ENCODE measurements at places on chromosomes 11 and 22.

- no peak for DNase-seq
Measured at GRCh38 chr11:35142481-35143075, 3.6 kb downstream of the CD44 start.

DNA sequence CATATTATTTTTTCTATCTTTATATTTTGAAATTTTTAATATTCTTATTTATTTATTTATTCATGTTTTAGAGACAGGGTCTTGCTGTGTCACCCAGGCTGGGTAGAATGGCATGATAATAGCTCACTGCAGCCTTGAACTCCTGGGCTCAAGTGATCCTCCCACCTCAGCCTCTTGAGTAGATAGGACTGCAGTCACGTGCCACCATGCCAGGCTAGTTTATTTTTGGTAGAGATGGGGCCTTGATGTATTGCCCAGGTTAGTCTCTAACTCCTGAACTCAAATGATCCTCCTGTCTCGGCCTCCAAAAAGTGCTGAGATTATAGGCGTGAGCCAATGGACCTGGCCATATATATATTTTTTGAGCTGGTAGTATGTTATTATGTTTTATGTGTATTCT, 2.4 kb upstream of the SPDYC start:
- no peak for DNase-seq

- DNase-seq, result no peak
Measured at GRCh38 chr11:24422376-24422775, 74.5 kb upstream of the LUZP2 start.

DNA sequence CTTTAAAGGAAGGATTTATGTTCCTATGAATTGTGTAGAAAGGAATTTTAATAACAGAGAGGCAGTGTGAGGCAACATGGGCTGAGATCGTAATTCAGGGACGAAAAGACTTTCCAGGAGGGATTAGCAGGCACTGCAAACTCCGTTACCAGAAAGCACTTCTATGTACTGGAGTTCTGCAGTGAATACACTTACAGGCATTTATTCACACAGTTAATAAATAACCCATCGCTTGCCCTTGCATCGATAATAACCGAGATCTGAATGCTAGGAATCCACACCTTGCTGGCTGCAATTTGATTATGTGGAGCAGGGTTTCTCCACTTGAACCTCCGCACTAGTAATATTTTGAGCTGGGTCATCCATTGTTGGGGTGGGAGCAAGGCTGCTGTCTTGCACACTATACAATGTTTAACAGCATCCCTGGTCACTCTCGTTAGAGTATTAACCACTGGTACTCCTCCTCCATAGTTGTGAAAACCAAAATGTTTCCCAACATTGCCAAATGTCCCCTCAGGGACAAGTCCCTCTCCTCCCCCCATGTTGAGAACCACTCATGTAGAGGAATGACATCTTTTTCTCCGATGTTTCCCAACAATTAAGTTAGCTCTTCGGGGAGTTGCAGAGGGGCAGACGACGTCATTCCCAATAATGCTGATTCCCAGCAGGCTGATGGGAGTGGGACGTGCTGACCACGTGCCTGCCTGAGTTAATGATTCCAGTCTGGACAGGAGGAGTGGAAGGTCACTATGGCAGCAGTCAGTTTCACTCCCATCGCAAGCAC, 99.5 kb downstream of the SNX19 start:
- DNase-seq, result no peak

DNA sequence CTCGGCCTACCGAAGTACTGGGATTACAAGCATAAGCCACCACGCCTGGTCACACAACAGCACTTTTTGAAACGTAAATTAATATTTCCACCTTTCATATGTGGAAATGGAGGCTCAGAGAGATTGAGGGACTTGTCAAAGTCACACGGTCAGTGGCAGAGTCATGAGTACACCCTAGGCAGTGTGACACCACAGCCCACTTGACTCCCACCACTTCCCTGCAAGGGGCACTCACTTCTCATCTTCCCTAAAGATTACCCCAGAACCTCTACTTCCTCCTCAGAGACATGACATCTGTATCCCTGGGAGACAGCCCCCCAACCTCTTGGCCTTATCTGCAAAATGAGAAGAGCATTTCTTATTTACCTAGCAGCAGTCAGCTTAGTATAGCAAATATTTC, 16.5 kb upstream of the MYOD1 start:
- no peak for DNase-seq

DNA sequence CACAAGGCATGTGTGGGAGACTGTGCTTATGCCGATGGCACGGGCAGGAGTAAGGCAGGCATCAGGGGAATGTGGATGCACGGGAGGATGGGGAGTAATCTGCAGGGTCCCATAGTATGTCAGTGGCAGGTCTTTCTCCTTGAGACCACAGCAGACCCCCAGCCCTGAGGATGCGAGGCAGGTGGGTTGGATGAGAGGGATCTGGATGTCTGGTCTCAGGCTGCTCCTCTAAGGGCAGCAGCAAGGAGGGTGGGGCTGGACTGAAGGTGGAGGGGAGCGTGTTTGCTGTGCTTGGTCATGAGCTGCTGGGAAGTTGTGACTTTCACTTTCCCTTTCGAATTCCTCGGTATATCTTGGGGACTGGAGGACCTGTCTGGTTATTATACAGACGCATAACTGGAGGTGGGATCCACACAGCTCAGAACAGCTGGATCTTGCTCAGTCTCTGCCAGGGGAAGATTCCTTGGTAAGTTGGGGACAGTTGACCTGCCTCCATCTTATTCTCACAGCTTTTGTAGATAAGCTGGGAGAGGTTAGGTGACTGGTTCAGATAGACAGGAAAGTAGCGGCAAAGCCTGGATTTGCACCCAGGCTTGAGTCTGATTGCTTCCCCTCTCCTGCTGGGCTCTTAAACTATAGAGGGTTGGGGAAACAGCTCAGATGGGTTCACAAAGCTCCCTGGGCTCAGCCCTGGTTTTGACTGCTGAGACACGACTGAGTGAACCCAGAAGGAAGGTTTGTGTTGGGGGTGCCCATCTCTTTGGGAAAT, at the start of gene APOL1:
APOL1 (plus strand) TSS at position 380 of the 769 bp plus-strand sequence. CDS start 1,823 bp downstream, outside the sequence.
- DNase-seq, result no peak

GRCh38 chr11:75313513-75314272, 37.8 kb downstream of the ARRB1 start:
- no peak for DNase-seq

DNA sequence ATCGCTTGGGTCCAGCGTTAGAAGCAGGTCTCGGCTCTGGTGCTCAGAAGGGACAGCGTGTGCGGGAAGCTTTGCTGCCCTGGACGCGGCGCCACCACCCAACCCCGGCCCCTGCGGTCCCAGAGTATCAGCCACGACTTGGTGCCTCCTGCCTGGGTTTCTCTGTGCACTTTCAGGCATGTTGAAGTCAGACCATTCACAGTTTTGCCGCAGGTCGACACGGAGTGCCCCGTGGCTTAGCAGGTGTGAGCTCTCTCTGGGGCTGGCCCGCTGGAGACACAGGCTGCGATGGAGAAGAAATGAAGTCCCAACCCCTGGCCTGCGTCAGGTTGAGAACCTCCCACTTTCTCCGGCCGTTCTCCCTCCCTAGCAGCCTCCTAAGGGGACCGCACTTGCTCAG, 494.5 kb downstream of the BRD1 start:
- no peak for DNase-seq

GRCh38 chr11:118939953-118940598, 14.3 kb upstream of the BCL9L start:
- no peak for DNase-seq

- DNase-seq, result no peak
Measured at GRCh38 chr11:68271023-68271780, 571 bp downstream of the C11orf24 start.

GRCh38 chr22:39132871-39133524, 19.5 kb downstream of the CBX7 start:
- no peak for DNase-seq

DNA sequence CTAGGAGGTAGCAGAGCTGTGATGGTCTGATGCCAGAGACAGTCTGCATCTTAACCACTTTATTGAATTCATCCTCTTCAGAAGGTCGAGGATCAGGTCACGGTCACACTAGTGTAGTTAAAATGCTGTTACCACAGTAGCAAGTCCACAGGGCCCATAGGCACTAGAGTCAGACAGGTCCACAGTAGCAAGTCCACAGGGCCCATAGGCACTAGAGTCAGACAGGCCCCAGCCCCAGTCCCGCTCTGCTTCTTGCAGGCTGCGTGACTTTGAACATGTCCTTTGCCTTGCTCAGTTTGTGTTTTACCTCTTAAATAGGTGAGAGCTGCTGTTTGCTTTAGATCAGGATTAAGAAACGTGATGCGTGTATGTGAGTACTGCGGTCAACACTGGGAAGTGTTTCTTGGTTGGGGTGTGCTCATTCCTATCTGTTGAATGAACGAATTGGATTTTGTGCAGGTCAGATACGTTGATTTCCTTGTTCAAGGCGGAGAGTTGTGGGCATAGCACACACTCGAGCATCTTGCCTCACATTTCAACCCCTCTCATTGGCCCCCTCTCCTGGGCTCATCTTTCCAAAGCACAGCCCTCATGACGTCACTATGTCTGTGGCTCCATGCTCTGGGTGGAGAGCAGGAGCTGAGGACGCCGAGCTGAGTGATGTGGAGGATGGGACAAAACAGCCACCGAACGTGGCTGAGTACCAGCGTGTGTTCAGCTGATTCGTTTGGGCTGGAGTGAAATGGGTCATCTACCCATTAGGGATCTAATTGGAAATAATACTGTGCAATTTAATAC, 191.7 kb downstream of the TBC1D22A start:
- no peak for DNase-seq

- no peak for DNase-seq
Measured at GRCh38 chr11:134802116-134802515, 390.1 kb upstream of the B3GAT1 start.

DNA sequence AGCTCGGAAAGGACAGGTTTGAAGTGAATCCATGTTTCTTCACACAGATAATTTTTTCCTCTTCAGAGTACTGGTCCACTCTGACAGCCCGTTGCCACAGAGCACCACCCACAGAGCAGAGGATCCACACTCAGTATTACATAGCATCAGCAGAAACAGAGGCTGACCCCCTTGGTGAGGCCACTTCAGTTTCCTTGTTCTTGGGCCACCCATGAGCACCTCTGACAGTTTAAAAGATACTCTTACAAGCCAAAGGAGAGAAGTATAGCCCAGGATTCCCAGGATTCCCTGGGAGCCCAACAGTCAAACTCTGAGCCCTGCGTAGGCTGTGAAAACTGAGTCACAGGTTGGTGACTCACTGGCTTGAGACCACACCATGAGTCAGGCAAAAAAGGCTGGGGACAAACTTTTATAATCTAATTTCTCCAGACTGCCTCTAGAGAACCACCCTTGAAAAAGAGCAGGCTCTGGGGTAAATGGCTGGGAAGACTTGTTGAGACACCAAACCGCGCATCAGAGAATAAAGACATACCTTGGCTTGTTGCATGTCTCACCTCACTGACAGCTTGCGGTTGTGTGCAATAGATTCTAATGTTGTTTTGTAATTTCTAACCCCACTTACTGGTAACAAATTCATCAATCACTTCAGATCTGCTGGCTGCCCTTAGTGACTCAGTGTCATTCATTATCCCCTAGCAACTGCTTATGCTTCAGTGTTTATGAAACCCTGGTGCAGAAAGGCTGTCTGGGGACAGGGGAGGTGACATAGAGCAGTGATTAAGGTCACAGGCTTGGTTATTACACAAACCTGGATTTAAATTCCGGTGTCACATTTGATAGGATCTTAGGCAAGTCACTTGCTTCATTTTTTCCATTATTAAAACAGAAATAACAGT, 56.9 kb upstream of the PRSS23 start:
- DNase-seq, result no peak

DNA sequence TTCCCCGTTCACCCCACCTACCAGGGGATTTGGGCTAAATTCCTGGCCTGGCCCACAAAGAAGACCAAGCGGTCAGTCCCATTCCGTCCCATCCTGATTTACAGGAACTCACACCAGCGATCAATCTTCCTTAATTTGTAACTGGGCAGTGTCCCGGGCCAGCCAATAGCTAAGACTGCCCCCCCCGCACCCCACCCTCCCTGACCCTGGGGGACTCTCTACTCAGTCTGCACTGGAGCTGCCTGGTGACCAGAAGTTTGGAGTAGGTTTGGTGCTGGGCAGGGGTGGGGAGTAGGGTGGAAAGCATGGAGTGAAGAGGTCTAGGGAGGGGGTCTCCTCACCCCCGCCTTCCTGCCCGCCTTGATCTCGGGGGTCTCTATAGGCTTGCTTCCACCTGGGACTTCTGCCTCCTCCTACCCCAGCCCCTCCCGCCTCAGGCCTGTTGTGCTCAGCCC, at the start of gene SERPING1:
SERPING1 (plus strand) TSS at position 225 of the 455 bp plus-strand sequence. CDS start 586 bp downstream, outside the sequence.
- no peak for DNase-seq
